ENCODE measurements at places on chromosomes 5 and 9.

DNA sequence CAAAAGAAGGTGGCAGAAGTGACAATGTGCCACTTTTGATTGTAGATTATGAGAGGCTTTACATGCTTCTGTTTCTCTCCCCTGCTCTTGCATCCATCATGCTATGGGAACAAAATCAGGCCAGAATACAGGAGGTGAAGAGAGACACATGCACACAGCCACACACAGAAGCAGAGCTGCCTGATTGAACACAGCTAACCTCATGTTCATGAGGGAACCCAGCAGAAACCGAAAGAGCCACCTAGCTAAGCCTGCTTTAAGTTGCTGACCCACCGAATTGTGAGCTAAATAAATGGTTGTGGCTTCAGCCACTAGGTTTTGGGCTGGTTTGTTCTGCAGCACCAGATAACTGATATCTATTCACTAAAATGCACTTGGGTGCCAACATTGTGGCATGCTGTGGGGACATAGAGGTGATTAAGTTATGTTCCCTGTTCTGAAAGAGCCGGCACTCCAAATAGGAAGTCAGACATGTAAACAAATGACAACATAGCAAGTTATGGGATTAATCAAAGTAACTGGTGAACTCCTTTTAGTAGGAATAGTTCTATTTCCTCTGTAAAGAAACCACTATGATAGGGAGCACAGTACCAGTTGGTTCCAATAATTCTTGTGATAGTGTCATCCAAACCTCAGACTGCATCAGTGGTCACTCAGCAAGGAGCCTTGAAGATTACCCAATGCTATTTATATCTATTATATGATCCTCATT, 93.6 kb upstream of the TNC start:
- peak; percentile 89 for DNase-seq

- DNase-seq = no peak
Observed at GRCh38 chr9:14678776-14679175, 14.5 kb downstream of the ZDHHC21 start.

DNA sequence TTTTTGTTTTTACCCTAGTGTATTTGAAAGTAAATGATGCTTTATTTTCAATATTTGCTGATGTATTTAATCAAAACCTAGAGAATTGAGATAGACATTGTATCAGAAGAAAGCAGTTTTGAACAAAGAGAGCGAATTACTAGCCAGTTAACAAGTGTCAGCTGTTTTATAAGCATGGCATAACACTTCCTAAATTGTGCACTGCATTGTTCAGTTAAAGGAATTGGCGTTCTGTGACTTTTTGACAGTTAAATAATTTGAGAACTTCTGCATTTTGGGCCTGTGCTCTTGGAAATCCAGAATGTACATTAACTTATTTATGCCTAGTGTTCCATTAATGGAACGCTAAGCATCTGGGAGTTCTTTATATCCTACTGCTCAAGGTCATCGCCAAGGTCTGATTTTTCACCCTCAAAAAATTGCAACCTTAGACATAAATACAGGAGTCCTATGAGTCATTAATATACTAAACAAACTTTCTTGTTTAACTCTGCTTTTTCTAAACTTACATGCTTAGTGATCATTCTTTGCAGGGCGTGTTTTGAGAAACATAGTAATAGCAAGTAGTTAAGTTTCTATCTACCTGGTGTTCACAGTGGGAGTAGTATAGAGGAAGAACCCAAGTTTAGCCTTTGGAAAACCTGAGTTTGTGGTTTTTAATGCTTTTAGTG, 31.1 kb downstream of the RASA1 start:
- DNase-seq = no peak

- DNase-seq = peak; percentile 64
Observed at GRCh38 chr5:16791036-16791705, 144.9 kb downstream of the MYO10 start.
